COR-L47 (cell line): ENCODE measurements at places on chromosomes 5 and 9.

GRCh38 chr9:98726735-98727134, 18.0 kb upstream of the GABBR2 start:
- no peak for DNase-seq

DNA sequence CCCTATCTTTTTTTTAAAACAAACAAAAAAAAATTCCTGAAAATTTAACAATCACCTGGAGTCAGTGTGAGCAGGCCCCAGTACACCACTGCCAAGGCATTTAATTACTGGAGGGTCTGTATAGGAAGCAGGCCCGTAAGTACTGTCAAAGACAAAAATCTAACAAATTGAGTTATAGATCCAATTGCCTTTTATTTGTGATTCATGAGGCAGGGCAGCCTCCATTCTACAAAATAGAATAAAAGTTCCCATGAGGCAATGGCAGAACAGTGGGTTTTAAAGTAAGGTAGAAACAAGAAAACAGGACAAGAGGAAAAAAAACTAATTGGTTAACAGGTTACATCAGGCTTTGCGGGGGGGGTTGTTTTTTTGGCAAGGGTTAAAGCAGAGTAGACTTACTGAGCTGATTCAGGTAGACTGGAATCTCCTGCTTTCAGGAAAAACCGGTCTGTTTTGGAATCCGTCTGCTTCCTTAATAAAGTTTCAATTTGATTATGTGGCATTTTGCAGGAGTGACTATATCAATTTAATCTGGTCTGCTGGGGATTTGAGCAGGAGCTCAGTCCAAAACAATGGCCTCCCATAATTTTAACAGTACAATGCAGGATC, 48.9 kb downstream of the AUH start:
- DNase-seq: no peak

DNA sequence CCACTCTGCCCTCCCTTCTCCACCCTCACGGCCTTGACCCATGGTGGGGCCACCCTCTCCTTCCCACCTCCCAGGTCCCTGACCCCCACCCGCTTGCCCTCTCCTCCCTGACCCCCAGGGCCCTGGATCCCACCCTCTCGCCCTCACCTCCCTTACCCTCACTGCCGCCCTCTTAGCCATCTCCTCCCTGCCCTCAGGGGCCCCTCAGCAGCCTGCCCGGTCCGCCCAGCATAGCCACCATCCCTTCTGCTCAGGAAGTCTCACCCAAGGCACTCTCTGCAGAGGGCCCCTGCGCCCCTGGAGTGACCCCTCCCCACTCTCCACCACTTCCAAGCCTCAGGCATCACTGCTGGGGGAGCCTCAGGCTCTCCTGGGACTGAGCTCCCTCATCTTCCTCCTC, 66.3 kb downstream of the MRPL36 start:
- DNase-seq: no peak

- DNase-seq: no peak
Observed at GRCh38 chr5:155834271-155834975, 492.5 kb upstream of the SGCD start.

- no peak for DNase-seq
Observed at GRCh38 chr5:36276864-36277263, 24.8 kb downstream of the RANBP3L start.

DNA sequence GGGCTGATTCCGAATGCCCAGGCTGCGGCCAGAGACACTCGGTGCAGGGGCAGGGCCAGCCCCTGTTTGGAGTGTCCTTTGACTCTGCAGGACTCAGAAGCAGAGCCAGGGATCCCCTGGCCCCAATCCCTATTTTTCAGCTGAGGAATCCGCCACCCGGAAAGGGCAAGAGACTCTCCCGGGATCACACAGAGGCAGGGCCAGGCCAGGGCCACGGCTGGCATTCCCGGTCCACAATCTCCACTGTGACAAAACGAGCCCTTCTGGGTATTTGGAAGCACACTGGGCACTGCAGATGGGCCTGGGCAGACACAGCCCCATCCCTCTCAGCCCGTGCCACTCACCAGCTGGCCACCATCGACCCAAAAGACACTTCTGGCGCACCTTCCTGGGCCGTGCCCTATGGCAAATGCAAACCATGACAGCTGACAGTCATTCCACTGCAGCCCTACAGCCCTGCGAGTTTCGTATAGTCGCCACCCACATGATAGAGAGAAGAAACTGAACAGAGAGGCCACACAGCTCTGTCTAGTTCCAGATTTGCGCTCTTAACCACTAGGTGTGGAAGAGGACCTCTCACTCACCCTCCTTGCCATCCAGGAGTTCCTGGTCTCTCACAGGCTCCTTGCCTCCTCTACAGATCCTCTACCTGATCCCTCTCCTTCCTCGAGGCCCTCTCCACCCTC, 13.3 kb downstream of the NR5A1 start:
- no peak for DNase-seq

DNA sequence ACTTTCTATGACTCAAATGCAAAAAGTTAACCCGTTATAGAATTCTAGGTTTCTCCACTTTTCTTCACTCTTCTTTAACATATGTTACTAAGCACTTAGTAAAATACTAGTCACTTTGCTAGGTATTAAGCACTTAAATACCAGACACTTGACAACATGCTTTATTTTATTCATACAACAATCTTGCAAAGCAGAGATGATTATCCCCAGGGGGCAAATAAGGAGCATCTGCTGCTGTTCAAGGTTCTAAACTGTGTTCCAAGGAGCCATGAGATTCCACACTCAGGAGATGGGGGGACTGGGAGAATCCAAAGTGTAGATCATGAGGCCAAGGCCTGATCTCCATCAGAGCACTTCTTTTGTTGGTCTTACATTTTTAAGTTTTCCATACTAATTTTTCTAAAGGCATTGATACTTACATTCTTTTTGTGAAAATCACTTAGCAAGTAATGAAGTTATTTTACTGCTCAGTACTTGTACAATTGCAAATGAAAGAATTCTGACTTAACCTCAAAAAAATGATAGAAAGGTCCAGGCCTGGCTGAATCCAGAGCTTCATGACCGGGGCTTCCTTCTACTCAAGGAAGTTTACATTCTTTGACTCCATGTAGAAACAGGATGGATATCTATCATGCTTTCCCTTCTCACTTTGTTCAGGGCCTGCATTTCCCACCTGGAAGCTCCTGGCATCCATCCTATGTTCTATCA, 504.4 kb upstream of the WWC1 start:
- DNase-seq: no peak

- DNase-seq: no peak
Observed at GRCh38 chr9:130364619-130365322, 80.0 kb upstream of the ASS1 start.

GRCh38 chr5:168315416-168316138, 24.1 kb downstream of the WWC1 start:
- DNase-seq: no peak

DNA sequence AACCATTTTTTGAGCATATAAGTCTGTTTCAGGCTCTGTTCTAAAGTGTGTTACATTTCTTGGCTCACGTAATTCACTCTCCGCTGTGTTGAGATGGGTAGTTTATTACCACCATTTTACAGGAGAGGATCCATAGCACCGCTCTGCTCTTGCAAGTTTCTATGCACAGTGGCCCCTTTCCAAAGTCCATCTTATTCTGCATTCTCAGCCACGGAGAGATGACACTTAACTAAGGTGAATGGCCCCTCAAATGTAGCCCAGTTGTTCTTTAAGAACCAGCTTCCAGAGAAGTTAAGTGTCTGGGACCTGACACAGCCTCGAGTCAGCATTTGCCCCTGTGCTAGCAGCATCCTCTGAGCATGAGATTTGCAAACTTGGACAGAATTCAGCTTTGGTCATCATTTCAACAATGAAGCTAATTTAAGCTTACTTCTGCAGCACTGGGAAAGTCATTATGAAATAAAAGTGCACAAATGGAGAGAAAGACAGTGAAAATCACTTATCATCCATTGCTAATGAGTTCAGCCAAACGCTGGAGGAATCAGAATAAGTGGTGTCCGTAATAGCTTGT, 61.9 kb downstream of the FAM78A start:
- no peak for DNase-seq

- no peak for DNase-seq
Observed at GRCh38 chr5:107263387-107264018, 407.2 kb downstream of the EFNA5 start.

GRCh38 chr5:31361234-31361633, 167.7 kb downstream of the CDH6 start:
- DNase-seq: no peak

DNA sequence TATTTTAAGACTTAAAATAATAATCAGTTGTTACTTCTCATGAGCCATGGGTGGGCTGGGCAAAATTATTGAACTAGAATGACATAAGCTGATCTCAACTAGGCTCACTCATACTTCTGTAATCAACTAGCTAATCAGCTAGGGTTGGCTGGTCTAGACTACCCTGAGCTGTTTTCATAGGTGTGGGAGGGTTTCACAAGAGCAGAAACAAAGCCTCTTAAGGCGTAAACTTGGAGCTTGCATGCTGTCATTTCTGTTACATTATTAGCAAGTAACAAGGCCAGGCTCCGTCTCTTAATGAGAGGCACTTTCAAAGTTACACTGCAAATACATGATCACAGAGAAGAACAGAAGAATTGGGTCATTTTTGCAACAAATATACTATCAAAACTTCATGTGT, 57.2 kb upstream of the GHR start:
- DNase-seq: no peak

DNA sequence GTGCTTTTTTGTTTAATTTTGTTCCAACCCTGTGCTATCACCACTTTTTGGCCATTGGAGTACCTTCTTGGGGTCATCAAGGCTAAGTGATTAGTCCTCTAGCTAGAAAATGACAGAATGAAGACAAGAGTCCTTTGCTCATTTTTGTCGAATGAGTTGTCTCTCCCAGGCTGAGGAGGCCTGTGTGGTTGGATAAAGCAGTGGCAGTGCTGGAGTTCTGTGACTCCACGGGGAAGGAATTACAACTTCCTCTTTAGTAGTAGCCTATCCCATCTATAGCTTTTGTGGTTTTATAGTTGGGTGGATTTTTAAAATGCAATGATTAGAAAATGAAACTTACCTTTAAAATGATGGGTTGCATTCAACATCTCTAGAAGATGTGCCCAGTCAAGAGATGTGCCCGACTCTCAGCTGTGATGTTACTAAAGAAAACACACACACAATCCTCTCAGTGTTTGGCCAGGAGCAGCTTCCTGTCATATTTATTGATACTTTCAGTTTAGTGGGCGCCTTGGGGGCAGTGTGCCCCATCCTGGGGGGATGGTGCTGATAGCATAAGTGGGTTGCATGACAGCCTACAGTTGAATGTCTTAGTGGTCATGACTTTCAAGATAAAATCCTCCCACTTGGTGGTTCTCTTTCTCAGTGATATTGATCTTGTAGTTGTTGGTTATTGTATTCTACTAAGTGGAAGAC, 11.9 kb downstream of the OTULINL start:
- no peak for DNase-seq

- DNase-seq: no peak
Observed at GRCh38 chr9:95077053-95077765, 240.3 kb downstream of the FANCC start.

GRCh38 chr5:154377754-154378533, 67.9 kb upstream of the SAP30L start:
- DNase-seq: no peak

GRCh38 chr5:392431-392988, 50.5 kb upstream of the EXOC3 start:
- DNase-seq: no peak

DNA sequence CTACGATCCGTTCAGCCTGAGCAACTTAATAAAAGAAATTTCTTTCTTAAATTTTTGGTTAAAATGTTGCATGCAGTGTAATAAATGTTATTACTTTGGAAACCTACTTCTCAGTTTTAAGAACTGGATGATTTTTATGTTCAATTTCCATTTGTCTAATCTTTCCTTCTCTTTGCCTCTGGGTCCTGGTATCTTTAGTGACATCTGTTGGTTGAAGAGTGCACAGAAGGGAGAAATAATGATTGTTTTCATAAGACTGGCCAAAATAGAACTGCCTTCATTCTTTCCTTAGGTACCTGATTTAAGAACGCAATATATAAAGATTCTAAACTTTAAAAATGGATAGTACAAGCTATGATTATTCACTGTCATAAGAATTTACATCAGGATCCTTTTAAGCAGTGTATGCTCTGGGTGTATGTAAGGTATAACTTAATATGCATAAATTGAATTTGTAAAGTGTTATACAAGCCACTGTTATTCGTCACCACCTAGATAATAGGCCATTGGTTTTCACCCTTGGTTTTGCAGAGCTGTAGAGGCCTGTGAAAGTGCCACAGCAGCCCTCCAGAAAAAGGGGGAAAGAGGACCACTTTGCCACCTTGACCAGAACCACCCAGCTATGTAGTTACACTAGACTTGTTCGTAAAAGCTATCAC, 82.8 kb upstream of the TLX3 start:
- no peak for DNase-seq

- DNase-seq: no peak
Observed at GRCh38 chr9:6708732-6709131, 49.0 kb upstream of the KDM4C start.

DNA sequence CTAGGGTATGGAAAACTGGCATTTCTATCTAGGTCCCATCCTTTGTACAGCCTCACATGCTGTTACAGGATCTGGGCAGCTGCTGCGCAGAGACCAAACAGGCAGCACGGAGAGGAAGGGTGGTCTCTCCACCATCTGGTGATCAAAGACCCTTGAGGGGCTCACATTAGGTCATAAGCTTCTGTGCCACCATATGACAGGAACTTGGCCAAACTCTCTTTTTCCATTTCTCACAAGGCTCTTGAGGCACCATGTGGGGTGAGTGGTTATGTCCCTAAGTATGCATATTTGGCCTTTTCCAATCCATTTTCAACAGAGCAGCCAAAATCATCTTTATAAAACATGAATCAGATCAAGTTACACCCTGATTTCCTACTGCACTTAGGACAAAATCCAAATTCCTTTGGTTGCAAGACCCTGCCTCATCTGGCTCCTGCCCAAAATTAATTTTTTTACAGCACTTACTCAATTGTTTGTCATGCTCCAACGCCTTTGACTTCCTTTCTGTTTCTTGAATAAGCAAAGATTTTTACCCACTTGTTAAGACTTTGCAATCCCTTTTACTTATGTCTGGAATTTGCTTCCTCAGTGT, 730.0 kb downstream of the MAT2B start:
- DNase-seq: no peak

DNA sequence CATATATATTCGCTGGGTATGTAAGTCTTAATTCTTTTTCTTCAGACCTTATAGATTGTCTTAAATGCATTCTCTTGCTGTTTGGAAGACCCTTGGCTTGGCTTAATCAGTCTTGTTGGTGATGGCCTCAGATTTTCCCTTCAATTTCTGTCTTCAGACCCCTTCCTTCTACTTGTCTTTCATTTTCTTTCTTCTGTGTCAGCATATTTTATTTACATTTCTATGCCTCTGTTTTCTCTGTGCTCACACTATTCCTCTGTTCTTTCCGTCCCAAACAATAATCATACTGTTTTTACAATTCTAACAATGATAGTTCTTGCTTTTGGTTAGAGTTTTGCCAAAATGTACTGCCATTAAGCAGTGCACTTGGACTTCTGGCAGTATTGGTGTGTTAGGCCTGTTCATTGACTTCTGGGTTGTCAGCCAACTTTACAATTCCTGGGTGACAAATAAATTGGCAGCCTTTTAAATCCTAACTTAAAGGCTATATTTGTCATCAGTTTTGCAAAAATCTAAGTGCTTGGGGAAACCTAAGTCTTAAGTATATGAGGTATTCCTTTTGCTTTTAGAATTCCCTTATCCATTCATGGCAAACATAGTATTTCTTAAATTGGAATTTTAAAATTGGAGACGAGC, 8.0 kb downstream of the SRFBP1 start:
- no peak for DNase-seq

- no peak for DNase-seq
Observed at GRCh38 chr9:86892576-86892975, 54.7 kb downstream of the GAS1 start.
